KBM-7 (cell line): ENCODE measurements at places on chromosomes 6 and 20.

GRCh38 chr6:125197795-125198269 lies 44.3 kb downstream of the TPD52L1 start:
- DNase-seq: no peak

DNA sequence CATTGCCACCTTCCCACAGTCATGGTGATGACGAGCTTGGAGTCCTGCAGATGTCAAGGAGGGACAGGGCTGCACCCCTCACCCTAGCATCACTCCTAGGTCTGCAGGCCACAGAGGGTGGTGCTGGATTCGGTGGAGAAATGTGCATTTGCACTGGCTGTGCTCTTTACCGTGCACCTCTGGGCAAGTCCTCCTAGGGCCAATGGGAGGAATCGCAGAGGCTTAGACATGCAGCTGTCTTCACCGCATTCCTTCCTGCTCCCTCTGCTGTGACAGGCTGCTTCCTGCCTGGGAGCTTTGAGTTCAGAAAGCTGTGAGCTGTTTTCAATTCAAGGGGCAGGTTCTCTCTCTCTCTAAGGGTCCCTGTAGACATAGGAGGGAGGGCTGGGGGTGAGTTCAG lies 85.1 kb downstream of the EDN3 start:
- DNase-seq: no peak

DNA sequence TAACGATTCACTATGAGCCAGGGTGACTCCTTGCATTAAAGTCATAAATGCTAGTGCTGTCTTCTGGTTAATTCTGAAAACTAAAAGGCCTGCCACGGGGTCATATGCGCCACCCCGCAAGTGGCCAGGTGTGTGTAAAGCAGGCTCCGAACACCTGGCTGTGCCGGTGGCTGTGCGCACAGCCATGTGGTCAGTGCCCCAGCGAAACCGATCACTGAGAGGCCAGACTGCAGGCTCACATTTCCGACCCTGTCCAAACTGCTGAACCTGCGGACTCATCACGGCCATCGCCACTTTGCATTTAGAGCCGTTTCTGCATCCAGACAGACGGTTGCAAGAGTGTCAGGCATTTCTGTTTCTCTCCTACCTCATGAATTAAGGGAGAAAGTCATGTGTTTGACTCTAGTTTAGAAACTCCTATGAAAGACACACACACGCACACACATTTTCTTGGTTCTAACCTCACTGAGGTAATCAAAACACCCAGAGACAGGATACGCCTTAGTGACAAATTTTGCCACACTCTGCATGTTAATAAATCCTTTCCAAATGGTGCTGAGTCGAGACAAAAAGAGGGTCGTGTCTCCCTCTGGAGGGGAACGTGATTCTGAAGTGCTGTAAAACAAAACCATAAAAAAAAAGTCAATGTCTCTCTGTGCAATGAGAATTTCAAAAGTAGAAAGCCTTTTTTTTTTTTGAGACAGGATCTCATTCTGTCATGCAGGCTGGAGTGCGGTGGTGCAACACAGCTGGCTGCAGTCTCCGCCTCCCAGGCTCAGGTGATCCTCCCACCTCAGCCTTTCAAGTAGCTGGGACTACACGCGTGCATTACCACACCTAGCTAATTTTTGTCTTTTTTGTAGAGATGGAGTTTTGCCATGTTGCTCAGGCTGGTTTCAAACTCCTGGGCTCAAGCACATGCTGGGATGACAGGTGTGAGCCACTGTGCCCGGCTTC lies 31.0 kb upstream of the TCFL5 start:
- no peak for DNase-seq

- peak; percentile 50 for DNase-seq
Measured at GRCh38 chr6:149454346-149454848, 30.4 kb downstream of the ZC3H12D start.
